Chondrocyte (in vitro differentiated cells): ENCODE measurements at places on chromosomes 1 and 21. TPM values are rescaled to one million over a fixed set of nuclear protein-coding genes. Genes with fewer than 3 reads are reported as not detected.
A peak's percentile ranks its signal among the peaks of the same experiment; 100 is the strongest.

GRCh38 chr1:13893409-13893821 is 193.4 kb downstream of the PRDM2 start:
- no peak for DNase-seq
- H3K27ac ChIP-seq: no peak overlapping the region
- peaks cover 47% of the 10 kb centered on the region for H3K27me3 ChIP-seq
- no peaks in the 10 kb centered on the region for H3K36me3 ChIP-seq
- H3K4me3 ChIP-seq: peak overlapping the region; percentile 33
- H3K4me1 ChIP-seq: peaks cover 11% of the 10 kb centered on the region

DNA sequence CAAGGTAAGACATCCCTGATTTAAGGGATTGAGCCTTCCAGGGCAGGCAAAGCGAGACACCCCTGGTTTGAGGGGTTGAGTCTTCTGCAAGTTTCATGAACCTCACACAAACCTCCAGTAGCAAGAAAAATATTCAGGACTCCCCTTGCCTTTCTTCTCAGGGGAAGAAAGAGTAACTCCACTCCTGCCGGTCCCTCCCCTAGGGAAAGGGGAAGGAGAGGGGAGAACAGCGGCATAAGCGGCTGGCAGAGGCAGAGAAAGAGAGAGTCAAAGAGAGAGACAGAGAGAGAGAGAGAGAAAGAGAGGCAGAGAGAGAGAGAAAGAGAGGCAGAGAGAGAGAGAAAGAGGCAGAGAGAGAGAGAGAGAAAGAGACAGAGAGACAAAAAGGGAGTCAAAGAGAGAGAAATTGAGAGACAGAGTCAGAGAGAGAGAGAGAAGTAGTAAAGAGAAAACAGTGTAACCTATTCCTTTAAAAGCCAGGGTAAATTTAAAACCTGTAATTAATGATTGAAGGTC is 29.5 kb upstream of the CBR3 start:
- no peaks in the 10 kb centered on the region for H3K36me3 ChIP-seq
- no peak overlapping the region for H3K27ac ChIP-seq
- no peak for DNase-seq
- peaks cover 10% of the 10 kb centered on the region for H3K4me1 ChIP-seq
- no peak overlapping the region for H3K4me3 ChIP-seq

Gene MTMR11
- total RNA-seq: 15.4 to 22.3 TPM (median 17.6 TPM) in 3 replicates

DNA sequence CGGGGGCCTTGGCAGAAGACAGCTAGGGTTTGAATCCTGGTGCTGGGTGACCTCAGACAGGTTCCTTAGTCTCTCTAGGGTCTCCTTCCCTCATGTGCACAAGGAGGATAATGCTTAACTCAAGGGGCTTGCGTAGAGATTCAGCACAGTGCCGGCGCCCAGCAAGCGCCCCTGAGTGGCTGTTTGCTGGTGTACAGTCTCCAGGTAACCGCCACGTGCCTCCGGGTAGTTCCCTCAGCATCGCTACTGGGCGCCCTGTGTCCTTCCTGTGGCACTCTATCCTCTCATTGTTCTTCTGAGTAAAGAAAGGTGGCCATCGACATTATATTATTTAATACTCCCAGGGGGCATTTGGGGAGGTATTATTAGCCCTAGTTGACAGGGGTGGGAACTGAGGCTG is 80.9 kb downstream of the NENF start:
- H3K4me3 ChIP-seq: no peak overlapping the region
- H3K27ac ChIP-seq: no peak overlapping the region
- peaks cover 2% of the 10 kb centered on the region for H3K27me3 ChIP-seq
- peaks cover 23% of the 10 kb centered on the region for H3K4me1 ChIP-seq
- H3K36me3 ChIP-seq: no peaks in the 10 kb centered on the region

DNA sequence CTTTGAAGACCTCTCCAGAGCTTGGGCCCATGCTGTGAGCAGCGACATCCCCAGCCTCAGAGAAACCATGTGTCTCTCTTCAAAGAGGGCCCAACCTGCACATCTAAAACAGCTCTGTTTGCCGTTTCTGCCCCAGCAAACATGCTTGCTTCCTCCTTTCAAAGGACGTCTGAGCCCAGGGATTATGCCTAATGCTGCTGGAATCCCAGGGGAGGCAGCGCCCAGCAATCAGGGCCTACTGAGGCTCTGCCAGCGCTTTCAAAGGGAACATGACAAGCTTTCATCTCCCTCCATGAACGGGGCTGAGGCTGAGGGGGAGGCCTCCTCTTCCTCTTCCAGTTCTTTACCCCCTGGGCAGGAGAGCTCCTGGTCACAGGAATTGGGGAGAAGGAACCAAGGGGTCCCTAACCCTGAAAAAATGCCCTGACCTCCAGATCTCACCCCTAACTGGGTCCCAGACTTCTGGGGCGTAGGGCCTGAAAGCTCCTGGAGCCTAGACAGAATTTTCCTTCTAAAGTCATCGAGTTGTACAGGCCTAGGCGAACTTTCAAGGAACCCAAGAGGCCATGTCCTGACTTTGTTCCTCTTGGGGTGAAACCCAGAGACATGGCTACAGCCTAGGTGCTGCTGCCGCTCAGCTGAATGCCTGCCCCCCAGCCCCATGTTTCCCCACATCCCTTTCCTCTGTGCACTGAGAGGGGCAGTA is 13.4 kb upstream of the ASCL5 start:
- H3K27ac ChIP-seq: peak overlapping the region; percentile 24
- peaks cover 28% of the 10 kb centered on the region for H3K4me1 ChIP-seq
- no peaks in the 10 kb centered on the region for H3K27me3 ChIP-seq

GRCh38 chr1:155083865-155084721 is 5.5 kb downstream of the EFNA3 start:
- H3K4me3 ChIP-seq: peak overlapping the region; percentile 96
- peaks cover 43% of the 10 kb centered on the region for H3K4me1 ChIP-seq
- no peak for DNase-seq
- peaks cover 24% of the 10 kb centered on the region for H3K27me3 ChIP-seq
- peaks cover 5% of the 10 kb centered on the region for H3K36me3 ChIP-seq

GRCh38 chr1:153869486-153869885 is 53.3 kb downstream of the GATAD2B start:
- no peaks in the 10 kb centered on the region for H3K27me3 ChIP-seq
- H3K4me3 ChIP-seq: no peak overlapping the region
- DNase-seq: no peak
- H3K4me1 ChIP-seq: peaks cover 14% of the 10 kb centered on the region
- H3K36me3 ChIP-seq: no peaks in the 10 kb centered on the region
- H3K27ac ChIP-seq: no peak overlapping the region

DNA sequence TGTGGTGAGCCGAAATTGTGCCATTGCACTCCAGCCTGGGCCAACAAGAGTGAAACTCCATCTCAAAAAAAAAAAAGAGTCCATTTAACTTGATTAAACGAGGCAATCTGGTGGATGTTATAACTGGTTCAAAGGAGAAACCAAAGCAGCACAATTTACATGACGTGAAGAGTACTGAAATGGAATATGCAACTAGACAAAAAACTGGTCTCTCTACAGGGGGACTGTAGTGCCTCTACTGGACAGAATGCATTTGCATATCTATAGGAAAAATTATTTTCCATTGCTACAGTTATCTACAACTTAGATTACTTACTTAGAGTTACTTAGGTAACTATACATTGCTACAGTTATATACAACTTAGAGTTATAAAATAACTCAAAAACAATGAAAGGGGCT is 2.7 kb upstream of the CAPN2 start:
- peaks cover 86% of the 10 kb centered on the region for H3K4me1 ChIP-seq

GRCh38 chr1:165303386-165303785 is 53.1 kb downstream of the LMX1A start:
- no peak overlapping the region for H3K4me3 ChIP-seq
- H3K4me1 ChIP-seq: no peaks in the 10 kb centered on the region
- no peak overlapping the region for H3K27ac ChIP-seq
- H3K36me3 ChIP-seq: no peaks in the 10 kb centered on the region
- DNase-seq: no peak
- peaks cover 7% of the 10 kb centered on the region for H3K27me3 ChIP-seq
